ENCODE measurements at places on chromosomes 5 and 9.

GRCh38 chr9:129187042-129187441, 9.0 kb upstream of the IER5L start:
- no peak for DNase-seq

GRCh38 chr5:167049043-167049663, 1242.3 kb upstream of the WWC1 start:
- DNase-seq, result no peak

DNA sequence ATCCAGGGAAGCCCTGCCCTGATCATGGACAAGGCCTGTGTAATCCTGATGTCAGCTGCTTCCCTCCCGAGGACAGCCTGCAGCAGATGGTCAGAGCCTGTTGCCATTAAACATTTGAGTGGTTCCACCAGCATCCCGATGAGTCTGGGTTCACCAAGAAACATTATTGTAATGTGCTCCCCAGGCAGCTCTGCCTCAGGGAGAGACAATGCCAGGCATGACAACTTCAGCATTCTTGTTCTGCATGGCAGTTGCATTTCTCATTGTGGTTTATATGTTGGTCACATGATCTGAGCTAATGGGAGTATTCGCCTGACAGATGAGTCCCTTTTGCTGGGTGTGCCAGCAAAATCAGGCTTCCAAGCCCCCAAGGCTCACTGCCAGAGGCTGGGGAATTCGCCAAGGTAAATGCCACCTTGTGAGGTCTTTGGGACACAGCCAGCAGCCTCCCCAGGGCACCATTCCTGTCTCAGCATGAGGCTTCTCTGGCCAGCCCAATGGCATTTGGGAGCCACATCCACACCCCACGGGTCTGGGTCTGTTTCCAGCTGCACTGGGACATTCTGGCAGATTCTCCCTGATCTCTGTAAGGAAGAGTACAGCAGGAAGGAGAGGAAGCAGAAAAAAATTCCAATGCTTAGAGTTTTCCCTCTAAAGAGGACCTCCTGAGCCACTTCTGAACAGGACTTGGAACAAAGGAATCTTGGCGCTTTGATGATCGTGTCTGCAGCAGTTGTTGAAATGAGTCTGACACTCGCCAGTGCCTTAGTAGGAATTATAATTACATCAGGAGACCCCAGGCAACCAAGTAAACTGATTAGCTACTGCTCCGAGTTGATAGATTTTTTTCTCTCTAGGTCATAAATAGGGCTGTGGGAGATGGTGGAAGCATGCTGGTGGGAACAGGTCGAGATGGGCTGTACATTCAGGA, 18.7 kb downstream of the KCNIP1 start:
- no peak for DNase-seq

- no peak for DNase-seq
Observed at GRCh38 chr5:3602785-3603502, 7.3 kb downstream of the IRX1 start.

- no peak for DNase-seq
Observed at GRCh38 chr9:34984049-34984448, 5.5 kb upstream of the DNAJB5 start.

GRCh38 chr9:19371942-19372341, 8.1 kb downstream of the RPS6 start:
- DNase-seq, result no peak

DNA sequence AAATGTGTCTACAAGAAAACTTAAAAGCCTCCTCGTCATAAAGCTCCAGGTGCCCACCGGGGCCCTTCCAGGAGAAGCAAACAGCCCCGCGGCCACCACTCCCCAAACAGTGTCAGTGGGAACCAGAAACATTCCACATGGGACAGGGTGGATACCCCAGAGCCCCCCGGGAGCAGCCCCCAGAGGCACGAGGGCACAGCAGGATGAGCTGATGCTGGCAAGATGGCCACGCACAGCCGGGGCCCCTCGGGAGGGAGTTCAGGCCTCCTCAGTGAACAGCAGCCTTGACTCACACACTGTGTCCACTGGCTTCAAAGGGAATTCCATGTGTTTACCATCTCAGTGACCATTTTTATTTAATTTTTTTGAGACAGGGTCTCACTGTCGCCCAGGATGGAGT, 10.5 kb downstream of the EXD3 start:
- no peak for DNase-seq

DNA sequence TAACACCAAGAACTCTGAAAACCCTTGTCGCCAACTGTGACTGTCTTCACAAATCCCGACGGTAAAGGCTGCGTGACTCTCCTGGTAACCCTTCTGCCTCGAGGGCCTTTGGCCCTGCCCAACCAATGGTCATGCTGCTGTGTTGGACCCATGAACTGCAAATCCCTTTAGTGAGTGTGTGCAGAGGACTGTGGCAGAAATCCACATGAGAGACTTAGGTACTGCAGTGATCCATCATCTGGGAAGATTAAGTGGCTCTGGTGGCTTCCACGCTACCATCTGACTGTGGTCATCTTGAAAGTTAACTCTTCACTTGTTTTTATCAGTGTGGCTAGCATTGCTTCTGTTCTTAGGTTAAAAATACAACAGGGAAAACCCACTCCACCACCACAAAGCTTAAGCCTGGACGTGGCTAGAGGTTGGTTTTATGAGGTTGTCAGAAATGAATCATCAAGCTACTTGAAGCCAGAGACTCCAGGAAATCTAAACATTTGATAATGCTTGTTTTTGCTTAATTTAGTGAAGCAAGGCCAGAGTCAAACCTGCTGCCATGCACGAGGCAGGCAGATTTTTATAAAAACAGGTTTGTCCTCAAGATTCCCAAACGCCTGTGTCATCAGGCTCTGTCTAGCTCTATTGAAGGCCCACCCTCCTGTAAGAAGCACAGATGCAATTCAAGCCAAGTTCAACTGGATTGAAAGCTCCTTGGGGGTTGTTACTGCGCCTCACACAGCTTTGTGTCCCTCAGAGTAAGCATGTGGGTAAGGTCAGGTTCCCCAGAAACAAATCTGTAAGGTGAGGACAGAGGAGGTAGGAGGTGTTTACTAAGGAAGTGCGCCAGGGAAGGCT, 52.7 kb upstream of the ERCC6L2 start:
- peak; percentile 37 for DNase-seq

DNA sequence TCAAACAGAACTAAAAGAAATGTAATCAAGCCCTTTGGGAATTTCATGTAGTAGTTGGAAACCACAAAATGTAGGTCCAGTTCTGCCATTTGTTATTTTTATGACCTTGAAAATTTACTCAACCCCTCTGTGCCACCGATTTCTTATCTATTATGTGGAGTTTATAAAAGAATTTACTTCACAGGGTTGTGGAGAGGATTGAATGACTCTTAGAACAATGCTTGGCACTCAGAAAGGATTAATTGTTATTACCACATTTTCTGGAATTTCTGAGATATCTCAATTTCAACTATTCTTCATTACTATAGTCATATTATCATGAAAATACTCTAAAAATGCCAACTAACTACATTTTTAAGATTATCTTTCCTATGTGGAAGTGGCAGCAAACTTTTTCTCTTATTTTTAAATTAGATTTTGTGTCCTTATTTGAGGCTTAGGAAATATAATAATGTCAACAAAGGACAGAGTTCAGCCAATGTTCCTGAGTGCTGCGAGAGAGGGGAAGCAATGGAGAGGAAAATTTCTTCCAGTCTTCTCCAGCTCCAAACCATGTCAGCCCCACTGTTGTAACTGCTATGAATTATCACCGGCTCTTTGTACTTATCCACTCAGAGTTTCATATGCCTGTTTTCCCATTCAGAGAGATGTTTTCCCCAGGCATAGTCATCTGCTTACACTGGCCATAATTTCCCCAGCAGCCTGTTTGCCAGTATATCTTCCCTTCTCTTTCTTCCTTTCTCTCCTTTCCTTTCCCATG, 525.6 kb downstream of the SPATA31D1 start:
- DNase-seq, result no peak

- DNase-seq, result no peak
Observed at GRCh38 chr9:117719161-117719920, 15.1 kb downstream of the TLR4 start.

GRCh38 chr9:109710830-109711229, 69.2 kb upstream of the PALM2AKAP2 start:
- DNase-seq, result no peak

DNA sequence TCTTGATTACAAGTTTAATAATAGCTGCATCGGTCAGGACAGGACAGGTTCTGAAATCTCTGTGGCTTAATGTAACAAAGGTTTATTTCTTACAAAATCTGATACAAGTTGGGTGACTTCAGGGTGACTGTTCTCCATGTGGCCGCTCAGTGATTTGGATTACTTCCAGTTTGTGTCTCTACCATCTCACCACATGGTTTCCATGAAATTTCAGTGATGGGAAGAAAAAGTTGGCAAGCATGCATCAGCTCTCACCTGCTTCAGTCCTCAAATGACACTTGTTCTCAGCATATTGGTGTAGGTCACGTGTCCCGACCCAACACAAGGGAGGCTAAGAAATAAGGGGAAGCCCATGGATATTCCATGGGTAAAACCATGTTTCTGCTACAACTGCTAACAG, 7.8 kb upstream of the TMEM268 start:
- DNase-seq, result no peak

- DNase-seq, result no peak
Observed at GRCh38 chr5:62029303-62029702, 276.7 kb upstream of the KIF2A start.

GRCh38 chr5:1542781-1543180, 19.0 kb upstream of the LPCAT1 start:
- DNase-seq, result no peak

DNA sequence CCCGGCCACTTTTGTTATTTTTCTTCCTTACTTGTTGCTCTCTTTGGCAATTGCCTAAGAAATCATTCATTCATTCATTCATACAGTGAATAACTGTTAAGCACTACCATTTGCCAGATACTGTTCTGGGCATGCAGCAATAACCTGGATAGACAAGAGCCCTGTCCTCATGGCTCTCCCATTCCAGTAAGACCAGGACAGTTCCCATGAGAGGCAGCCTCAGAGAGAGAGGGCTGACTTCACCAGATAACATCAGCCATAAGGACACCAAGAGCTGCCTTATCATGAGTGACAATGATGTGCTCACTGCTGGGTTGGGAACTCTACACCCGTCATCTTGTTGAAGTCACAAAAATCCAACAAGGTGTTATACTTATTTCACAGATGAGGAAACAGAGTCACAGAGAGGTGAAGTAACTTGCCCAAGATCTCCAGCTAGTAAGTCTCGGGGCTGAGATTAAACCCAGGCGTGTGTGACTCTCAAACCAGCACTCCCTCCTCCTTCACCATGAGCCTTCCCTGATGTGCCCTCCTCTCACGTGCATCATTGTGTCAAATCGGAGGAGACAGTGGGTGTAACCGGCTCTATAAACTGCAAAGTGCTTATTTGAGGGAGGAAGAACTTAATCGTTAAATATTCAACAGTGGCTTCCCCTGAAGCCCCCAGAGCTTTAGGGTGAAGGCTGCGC, 61.1 kb upstream of the TBC1D2 start:
- DNase-seq, result no peak

DNA sequence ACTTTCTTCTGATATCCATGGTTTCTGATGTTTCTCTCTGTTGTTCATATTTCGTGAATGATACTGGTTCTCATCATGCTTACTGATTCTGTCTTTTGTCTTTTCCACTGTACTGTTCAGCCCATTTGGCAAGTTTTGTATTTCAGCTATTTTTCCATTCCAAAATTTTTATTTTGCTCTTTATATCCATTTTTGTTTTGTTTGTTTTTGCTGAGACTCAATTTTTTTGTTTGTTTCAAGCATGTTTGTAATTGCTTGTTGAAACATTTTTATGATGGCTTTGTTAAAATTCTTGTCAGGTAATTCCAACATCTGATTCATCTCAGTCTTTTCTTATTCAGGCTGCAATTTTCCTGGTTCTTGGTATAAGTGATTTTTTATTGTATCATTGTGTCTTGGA, 64.0 kb downstream of the ERCC6L2 start:
- no peak for DNase-seq

GRCh38 chr5:3269395-3270169, 326.1 kb upstream of the IRX1 start:
- no peak for DNase-seq

DNA sequence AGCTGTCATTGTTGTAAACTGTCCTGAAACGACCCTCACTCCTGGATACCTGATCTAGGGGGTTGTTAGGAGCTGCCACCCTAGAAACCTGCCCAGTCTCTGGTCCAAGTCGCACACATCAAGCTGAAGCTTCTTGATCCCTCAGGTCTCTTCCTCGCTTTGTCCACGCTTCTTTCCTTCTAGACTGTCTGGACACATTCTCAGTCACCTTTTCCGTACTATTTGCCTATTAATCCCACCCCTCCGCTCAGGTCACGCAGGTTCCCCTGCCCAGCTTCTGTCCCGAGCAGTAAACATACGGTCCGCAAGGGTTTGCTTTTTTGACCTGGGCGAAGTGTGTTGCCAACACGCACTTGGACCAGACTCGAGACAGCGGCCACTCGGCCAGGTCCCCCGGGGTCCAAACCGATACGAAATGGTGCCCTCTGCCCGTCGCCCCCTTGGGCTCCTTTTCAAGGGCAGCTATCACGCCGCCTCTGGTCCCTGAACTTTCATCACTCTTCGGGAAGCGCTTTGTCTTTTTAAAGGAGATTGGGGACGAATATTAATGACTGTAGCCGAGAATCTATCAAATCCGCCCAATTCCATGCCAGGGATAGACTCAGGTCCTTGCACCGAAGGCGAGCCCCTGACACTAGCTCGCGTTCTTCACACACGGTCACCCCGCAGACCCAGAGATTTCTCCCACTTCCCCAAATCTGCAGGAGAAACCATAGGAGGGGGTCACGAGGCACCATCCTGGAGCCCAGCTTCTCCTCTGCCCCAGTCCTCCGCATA, 814 bp downstream of the PLCXD3 start:
- DNase-seq, result no peak

DNA sequence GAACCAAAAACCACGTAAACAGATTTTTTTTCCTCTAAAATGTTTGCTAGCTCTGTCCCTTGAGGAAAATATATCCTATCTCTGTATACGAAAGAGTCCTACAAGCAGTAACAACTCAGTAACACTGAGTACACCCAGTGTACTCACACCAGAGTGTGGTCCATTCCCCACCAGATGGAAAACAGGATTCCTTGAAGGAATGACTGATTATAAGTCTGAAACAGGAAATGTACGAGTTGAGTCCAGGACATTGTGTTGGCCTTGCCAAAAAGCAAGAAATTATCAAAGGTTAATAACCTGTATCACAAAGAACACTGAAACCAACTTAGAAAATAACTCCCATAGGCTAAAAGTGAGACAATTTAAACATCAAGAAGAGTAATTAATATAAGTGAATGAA, 20.4 kb downstream of the GOLPH3 start:
- DNase-seq, result no peak

DNA sequence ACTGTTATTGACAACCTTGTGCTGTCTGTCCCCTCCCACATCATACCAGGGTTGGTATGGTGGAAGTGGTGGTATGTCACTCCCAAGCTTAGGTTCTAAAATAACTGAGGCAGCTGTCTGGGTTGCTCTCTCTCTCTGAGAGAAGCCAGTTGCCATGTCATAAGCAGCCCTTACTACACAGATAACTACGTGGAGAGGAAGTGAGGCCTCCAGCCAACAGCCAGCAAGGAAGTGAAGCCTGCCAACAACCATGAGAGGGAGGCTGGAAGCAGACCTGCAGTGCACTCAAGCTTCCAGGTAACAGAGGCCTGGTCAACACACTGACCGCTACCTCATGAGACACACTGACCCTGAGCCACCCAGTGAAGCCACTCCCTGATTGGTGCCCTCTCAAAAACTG, 18.6 kb downstream of the CTNNAL1 start:
- DNase-seq, result no peak

Data from stimulated activated CD8-positive, alpha-beta memory T cell treated with anti-CD3 and anti-CD28 coated beads, Interleukin-15, amount 100 ng/mL, for 48 hours (primary cell).